ENCODE measurements at places on chromosomes 5 and 9. TPM values are rescaled to one million over a fixed set of nuclear protein-coding genes. Genes with fewer than 3 reads are reported as not detected.

- DNase-seq, result no peak
These were observed 206.9 kb downstream of the FSTL4 start for GRCh38 chr5:133405275-133406034.

DNA sequence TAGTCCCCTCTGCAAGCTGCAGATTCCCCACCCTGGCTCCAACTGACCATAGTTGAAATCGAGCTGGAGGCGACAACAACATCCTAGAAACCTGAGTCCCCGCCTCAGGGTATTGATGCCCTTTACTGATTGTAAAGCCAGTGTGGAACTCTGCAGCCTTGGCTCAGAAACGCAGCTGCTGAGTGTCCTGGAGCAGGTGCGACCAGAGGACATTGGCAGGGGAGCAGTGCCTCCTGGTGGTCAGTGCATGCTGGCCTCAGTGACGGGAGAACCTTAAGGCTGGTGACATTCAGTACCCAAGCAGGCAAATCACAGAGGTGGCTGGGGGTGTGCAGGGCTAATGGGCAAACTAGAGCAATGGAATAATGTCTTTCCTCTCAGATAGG lies 20.4 kb upstream of the ZNF354B start:
- no peak for DNase-seq

DNA sequence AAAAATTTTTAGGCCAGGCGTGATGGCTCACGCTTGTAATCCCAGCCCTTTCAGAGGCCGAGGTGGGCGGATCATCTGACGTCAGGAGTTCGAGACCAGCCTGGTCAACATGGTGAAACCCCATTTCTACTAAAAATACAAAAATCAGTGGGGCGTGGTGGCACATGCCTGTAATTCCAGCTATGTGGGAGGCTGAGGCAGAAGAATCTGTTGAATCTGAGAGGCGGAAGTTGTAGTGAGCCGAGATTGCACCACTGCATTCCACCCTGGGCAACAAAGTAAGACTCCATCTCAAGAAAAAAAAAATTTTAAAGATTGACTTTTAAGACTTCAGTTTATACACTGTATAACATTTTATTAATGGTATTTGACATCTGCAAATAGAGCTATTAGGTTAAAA lies 60.1 kb upstream of the GNAQ start:
- DNase-seq, result no peak

The TERT gene
- not detected for total RNA-seq

The ACTBL2 gene
- not detected for total RNA-seq

The DIAPH1 gene
- total RNA-seq, result 91.0 TPM

Data from thoracic aorta (tissue), 2 donors.